ENCODE measurements at places on chromosomes 7 and 10. TPM values are rescaled to one million over a fixed set of nuclear protein-coding genes. Genes with fewer than 3 reads are reported as not detected.

GRCh38 chr7:4549681-4550080, 132.4 kb upstream of the FOXK1 start:
- no peak for DNase-seq

- peak; percentile 81 for DNase-seq
These were observed 39.3 kb downstream of the TMEM270 start for GRCh38 chr7:73900286-73900685.

DNA sequence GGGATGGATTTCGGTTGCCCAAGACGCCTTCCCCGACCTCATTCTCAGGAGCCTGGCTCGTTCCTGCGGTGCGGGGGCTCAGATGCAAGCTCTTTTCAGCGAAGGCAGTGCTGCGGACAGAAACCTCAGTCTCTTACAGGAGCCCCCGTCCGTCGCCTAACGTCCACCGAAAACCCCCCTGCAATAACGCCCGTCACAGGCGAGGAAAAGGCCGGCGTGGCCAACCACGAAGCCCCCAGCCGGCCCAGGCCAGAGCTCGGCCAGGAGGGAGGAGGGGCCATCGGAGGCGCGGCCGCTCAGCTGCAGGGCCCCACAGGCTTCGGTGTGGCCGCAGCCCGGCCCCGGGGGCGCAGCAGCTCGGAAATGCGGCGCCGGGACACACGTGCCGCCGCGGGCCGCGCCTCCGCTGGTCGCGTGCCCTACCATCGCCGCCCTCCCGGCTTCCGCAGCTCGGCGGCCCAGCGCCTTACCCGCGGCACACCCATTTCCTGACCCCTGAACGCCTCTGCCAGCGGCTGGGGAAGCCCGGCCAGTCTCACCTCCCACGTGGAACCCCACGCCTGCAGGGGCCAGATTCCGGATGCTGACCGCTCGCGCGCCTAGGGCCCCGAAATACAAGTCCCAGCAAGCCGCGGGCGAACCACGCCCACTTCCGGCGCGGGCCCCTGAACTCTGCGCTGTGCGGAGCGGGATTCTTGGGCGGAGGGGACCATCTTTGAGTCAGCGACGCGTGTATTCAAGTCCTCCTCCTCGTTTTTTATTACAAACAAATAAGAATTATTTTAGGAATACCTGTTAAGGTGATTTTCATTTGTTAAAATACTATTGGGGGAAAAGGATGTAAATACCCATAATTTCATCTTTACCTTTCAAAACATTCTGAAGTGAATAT, at the start of gene ZNF239:
Gene ZNF239 (minus strand): TSS at position 616 of the 892 bp plus-strand sequence. CDS start 16,537 bp downstream, outside the sequence.
- peak; percentile 98 for DNase-seq

- DNase-seq, result no peak
These were observed 417.0 kb upstream of the FOXK1 start for GRCh38 chr7:4265066-4265465.

Gene RGR
- 1.4 TPM for total RNA-seq

DNA sequence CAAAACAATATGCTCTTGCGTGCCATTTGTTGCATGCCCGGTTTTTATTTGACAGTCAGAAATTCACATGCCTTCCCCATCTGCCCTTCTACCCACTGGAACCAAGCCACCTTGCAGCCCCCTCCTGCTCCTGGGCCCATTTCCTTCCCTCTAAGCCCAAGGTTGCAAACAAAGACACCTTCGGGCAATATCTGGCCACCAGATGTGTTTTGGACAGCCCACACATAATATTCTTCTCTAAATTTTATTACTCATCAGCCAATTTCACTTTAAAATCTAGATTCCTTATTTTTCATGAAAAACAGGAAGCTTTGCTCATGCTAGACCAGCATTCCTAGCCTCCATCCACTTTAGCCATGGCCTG, 18.2 kb upstream of the C10orf105 start:
- DNase-seq, result no peak

DNA sequence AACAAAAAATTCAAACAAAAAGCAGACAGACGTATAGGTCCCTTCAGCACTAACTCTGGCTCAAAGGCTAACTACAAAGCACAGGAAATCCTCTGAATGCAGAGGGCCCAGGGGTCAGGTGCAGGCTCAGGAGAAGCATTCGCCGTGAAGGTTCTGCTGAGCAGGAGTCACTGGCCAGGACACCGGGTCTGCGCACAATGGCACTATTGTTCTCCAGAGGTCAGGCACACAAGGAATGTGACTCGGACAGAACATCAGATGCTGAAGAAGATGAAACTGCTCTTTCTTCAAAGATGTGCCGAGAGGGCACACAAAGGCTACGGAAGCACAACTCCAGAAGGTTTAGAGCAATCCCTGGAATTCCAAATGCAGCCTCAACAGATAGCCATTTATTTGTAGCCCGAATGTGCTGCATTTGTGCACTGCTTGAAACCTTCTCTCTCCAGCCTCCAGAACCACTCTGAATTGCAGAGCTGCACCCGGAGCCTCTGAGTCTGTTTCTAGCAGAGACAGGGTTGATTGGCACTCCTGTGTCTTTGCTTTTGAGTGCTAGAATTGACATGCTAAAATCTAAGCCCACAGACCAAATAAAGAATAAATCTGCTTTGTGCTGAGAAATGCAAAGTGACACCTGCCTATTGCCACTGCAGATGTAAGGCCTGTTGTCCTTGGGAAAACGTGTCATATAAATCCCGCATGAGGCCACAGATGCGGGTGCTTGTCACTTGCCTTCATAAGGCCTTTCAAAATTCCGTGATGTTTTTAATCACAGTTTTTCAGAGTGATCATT, 85.4 kb upstream of the AFAP1L2 start:
- DNase-seq, result no peak

- no peak for DNase-seq
These were observed 424.9 kb upstream of the AUTS2 start for GRCh38 chr7:69173341-69173740.

GRCh38 chr7:111475419-111475748, 86.9 kb downstream of the IMMP2L start:
- DNase-seq, result no peak

GRCh38 chr7:6221340-6222319, 50.8 kb downstream of the CYTH3 start:
- no peak for DNase-seq

- no peak for DNase-seq
These were observed 152.0 kb upstream of the PCBD1 start for GRCh38 chr10:71040343-71040742.

Gene NAT16
- not detected for total RNA-seq

All from esophagus muscularis mucosa (tissue), 4 donors.